Chondrocyte (in vitro differentiated cells): ENCODE measurements at places on chromosomes 2 and 18. TPM values are rescaled to one million over a fixed set of nuclear protein-coding genes. Genes with fewer than 3 reads are reported as not detected.

Gene TSPYL6
- not detected in 3 replicates for total RNA-seq

DNA sequence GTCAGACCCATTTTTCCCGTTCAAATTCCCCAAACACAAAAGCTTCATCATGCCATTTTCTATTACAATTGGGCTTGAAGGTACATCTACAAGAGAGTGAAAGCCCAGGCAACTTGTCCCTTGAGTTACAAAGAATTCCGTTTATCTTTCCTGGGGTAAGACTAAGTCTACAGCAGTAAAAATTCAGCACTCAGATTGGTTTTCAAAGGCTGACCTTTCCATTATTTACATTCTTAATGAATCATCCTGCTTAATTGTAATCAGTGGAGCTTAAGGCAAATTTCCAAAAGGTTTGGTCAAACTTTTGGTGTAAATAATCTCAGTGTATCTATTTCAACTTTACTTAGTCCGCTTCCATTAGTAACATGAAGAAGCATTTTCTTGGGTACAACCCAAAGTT, 33.4 kb upstream of the ST3GAL5 start:
- no peak for DNase-seq

- DNase-seq = no peak
Observed at GRCh38 chr2:134189009-134189720, 64.7 kb upstream of the MGAT5 start.

GRCh38 chr2:133602538-133602937, 34.3 kb upstream of the NCKAP5 start:
- DNase-seq = no peak

GRCh38 chr2:24228470-24228869, 53.6 kb downstream of the FAM228A start:
- no peak for DNase-seq
